ENCODE measurements at places on chromosomes 7 and 10. TPM values are rescaled to one million over a fixed set of nuclear protein-coding genes. Genes with fewer than 3 reads are reported as not detected.

Gene SHTN1
- total RNA-seq: 14.4 TPM

Gene PITX3
- not detected for total RNA-seq

Gene ZNF25
- total RNA-seq: 26.1 TPM

Gene FAM25A
- total RNA-seq: not detected

Gene C10orf71
- total RNA-seq: 0.10 TPM

Gene RAMP3
- 54.1 TPM for total RNA-seq

Gene DUS4L
- total RNA-seq: 6.6 TPM

Gene FOXP2
- 10.0 TPM for total RNA-seq

Gene FAM107B
- 23.2 TPM for total RNA-seq

Gene PVRIG
- 0.42 TPM for total RNA-seq

Gene SLC39A12
- total RNA-seq: 0.10 TPM

Gene C1QL3
- total RNA-seq: not detected

Gene CTAGE8
- 1.5 TPM for total RNA-seq

Gene AMPH
- total RNA-seq: 7.3 TPM

Gene APBB1IP
- 20.5 TPM for total RNA-seq

Gene SPDYE16
- total RNA-seq: 0.28 TPM

Gene MYL10
- total RNA-seq: not detected

Gene CDH23
- 24.5 TPM for total RNA-seq

Gene MRLN
- total RNA-seq: 0.38 TPM

Gene ITGA8
- total RNA-seq: 221 TPM

Gene CADPS2
- 15.6 TPM for total RNA-seq

Gene GIMAP7
- total RNA-seq: 23.8 TPM

Gene CDHR3
- total RNA-seq: 3.5 TPM

Gene SAMD9
- 8.5 TPM for total RNA-seq

Gene GPC2
- total RNA-seq: 1.2 TPM

Gene CH25H
- 2.3 TPM for total RNA-seq

Gene TMEM213
- not detected for total RNA-seq

Gene HTR7
- 1.0 TPM for total RNA-seq

Gene BLNK
- total RNA-seq: 4.1 TPM

Gene TRIM50
- total RNA-seq: not detected

Gene EVX1
- not detected for total RNA-seq

Gene PTF1A
- not detected for total RNA-seq

Gene WDR86
- 6.2 TPM for total RNA-seq

Gene SLC29A3
- total RNA-seq: 6.2 TPM

Gene SLC26A3
- total RNA-seq: not detected

Gene VPS41
- total RNA-seq: 61.0 TPM

Gene ASZ1
- not detected for total RNA-seq

Gene DKK1
- 8.1 TPM for total RNA-seq

Gene ASIC3
- 1.4 TPM for total RNA-seq

Gene SPDYE8
- not detected for total RNA-seq

Gene CHST3
- total RNA-seq: 34.9 TPM

Gene UPP1
- total RNA-seq: 25.9 TPM

Gene ANKRD1
- 43.7 TPM for total RNA-seq

Gene LBX1
- total RNA-seq: not detected

Gene HOXA13
- 0.14 TPM for total RNA-seq

Gene ZNF503
- total RNA-seq: 27.9 TPM

Gene NCF1
- 9.3 TPM for total RNA-seq

Gene LRGUK
- 0.79 TPM for total RNA-seq

Gene GFRA1
- total RNA-seq: 16.4 TPM

Gene HK1
- 75.6 TPM for total RNA-seq
